HCEC 1CT (cell line): ENCODE measurements at places on chromosomes 6 and 20.

DNA sequence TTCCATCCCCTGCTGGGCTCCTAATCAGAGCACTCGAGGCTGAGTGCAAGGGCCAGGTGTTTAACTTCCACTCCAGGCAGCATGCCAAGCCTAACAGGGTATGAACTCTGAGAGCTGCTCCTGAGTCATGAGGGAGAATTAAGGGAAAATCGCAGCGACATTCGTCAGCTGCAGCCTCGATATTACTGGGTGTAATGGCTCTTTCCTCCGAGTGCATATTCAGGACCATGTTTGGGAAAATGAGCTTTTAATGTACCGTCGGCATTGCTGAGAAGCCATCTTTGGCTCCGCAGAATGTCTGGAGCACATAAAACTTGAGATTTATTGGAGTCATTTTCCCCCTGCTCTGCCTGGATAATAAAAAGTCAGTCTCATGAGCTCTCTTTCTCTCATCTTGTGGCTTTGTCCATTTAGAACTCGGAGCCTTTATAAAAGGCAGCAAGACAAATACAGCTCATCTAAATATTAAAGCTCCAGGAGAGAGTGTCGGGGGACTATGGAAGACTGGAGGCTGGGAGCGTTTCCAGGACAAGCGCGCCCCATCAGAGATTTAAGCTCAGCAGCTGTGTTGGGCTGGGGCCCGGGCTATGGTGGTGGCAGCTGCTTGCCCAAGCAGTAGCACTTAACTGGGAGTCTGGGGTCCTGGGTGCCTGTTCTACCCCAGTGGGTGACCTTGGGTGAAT lies 103.7 kb downstream of the TOX2 start:
- DNase-seq = peak; percentile 88

DNA sequence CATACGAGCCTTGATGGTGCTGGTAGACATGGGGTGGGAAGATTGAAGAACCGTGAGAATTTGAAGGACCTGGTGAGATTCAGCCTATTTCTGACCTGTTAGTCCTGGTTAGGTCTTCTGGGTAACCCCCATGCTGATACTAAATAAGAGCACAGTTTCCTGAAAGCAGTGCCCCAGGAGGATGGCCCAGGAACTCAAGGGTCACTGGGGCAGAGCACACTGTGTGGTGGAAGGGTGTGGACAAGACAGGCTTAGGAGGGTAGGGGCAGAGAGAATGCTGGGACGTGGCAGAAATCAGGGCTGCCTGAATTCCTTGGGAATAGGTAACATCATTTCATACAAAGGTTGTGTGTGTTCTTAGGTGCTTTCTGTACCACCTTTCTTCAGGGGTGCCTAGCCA lies 31.9 kb upstream of the ENPP1 start:
- no peak for DNase-seq

- DNase-seq = no peak
Measured at GRCh38 chr6:125899726-125900182, 56.8 kb upstream of the HINT3 start.

- DNase-seq = no peak
Measured at GRCh38 chr20:63487781-63488241, 11.1 kb downstream of the EEF1A2 start.

- DNase-seq = no peak
Measured at GRCh38 chr6:6178795-6179194, 141.7 kb downstream of the F13A1 start.

- DNase-seq = no peak
Measured at GRCh38 chr6:55913228-55914195, 38.1 kb upstream of the BMP5 start.

GRCh38 chr20:49112596-49113274 lies 66.6 kb downstream of the CSE1L start:
- DNase-seq = no peak

DNA sequence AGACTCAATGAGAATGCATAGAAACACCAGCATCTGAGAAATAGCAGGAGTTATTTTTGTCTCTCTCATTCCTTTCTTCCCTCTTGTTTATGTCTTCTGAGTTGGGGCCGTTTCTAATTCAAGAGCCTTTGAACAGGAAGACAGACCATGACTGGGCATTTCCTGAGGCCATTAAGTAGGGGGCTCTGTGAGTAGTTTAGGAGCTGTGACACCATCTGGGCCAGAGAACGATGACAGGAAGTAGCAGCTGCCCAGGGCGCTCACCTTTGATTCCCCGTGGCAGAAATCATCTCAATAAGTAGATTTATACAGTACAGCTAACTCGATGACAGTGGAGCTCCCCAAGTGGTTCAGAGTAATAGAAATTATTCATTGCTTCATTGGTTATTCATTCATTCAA lies 298.4 kb upstream of the PLN start:
- no peak for DNase-seq

DNA sequence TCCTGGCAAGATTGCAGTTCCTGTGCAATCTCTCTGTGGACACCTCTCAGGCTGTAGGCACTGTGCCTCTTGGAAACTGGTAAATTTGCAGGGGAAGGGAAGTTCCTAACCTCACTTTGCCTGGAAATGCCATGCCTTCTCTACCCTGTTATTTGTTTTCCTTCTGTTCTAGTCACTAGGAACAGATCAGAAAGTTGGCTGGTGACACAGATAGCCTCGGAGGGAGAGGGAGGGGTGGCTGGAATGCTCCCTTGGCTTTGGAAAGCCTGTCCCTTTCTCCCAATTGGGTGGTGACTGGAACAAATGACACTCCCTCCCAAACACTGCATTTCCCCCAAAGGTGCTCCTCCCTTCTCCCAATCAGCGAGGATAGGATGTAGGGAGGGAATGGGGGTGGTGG lies 131.5 kb upstream of the F13A1 start:
- DNase-seq = no peak

- DNase-seq = no peak
Measured at GRCh38 chr20:36154700-36155628, at the start of gene EPB41L1. EPB41L1 (plus strand) TSS chr20:36154740; CDS start chr20:36173778, 19,038 bp downstream.

- DNase-seq = no peak
Measured at GRCh38 chr20:40497899-40498691, 190.9 kb downstream of the MAFB start.

DNA sequence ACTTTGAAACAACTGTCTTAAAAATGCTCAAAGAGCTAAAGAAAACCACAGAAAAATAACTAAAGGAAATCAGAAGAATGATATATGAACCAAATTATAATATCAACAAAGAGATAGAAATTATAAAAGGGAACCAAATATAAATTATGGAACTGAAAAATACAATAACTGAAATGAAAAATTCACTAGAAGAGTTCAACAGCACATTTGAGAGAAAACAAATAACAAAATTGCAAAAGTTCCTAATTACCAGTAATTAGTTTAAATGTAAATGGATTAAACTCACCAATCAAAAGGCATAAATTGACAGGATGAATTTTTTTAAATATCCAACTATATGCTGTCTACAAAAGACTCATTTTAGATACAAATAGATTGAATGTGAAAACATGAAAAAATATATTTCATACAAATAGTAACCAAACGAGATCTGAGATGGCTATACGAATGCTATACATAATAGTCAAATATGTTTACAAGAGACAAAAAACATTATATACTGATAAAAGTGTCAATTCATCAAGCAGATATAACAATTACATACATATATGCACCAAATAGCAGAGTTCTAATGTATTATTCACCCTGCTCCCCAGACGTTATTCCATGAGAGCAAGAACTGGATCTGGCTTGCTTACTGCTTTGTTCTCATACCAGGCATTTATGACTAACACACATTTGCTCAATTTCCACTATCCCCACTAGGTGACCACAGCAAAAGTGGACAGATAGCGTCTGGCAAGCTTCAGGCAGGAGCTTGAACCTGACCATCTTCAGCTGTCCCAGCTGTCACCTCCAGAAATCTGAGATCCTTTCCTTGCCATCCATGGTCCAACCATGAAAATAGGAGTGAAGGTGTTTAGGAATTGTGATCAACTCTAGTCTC lies 72.4 kb upstream of the SIRPA start:
- DNase-seq = peak; percentile 24

DNA sequence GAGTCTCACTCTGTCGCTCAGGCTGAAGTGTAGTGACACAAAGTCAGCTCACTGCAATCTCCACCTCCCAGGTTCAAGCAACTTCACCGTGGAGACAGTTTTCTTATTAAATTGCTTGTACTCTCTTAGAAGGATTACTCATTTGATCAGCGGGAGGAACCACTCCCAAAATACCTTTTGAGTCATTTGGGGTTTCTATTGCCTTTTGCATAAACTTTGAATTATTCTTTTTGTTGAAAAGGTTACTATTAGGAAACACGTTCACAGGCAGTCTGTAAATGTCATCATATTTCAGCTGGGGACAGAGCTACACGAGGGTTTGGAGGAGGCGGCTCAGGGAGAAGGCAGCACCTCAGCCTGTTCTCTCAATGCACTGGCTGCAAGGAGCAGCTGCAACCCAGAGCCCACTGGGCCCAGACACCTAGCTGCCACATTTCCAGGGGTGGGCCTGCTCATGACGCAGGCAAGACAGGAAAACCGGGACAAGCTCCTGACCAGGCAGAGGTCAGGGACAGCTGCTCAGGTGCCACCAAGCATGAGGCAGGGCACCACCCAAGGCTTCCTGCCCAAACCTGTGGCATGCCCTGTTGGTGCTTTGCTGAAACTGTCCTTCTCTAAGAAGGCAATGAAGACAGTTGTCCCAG lies 205.9 kb downstream of the BMP7 start:
- no peak for DNase-seq

DNA sequence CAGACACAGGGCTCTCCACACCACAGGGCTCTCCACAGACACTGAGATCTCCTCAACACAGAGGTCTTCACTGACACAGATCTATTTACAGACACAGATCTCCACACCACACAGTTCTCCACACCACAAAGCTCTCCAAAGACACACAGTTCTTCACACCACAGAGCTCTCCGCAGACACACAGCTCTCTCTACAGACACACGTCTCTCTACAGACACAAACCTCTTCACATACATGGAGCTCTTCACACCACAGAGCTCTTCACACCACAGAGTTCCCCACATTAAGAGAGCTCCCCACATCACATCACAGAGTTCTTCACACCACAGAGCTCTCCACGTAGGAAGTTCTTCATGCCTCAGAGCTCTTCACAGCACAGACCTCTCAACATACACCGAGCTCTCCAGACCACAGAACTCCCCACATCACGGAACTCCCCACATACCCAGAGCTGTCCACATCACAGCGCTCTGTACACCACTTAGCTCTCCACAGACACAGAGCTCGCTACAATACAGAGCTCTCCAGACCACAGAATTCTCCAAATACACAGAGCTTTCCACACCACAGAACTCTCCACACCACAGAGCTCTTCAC lies 53.9 kb downstream of the ERMARD start:
- no peak for DNase-seq
